ENCODE measurements at places on chromosomes 5 and 9.

- no peak for DNase-seq
Observed at GRCh38 chr5:14582797-14583137, 1.2 kb downstream of the OTULINL start.

DNA sequence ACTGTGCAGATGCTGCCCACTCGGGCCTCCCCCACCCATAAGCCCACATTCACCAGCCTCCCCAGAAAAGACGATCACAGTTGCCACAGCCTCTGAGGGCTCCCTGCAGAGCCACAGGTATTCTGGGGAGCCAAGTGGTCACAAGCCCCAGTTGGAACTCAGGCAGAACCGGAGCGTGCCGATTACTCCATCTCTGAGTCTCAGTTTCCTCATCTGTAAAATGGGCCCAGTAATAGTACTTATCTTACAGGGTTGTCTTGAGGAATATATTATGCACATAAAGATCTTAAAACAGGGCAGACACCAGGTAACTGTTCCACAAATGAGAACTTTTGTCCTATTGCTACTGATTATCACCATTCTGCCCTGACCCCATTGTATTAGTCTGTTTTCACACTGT is 57.7 kb upstream of the FUBP3 start:
- DNase-seq: no peak

DNA sequence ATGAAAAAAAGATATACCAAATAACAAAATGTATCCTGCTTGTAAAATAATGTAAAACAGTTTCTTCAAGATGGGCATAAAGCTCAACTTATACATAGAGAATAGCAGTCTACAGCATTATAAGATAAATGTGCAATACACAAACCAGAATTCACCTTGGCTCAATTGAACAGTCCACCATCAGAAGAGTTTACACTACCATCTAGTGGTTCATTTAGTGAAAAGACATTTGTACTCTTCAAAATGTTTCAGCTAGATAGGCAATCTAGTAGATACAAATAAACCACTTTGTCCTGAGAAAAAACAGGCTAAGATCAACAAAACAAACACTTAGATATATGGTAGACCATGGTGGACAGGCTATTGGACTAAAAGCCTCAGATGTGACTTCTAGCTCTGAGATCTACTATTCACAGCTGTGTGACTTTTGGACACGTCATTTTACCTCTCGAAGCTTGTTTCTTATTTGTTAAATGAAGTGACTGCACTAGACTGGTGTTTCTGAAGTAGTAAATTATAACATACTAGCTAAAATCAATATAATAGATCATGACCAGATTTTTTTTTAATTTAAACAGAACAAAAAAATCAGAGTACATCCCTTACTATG is 22.1 kb upstream of the TPD52L3 start:
- no peak for DNase-seq

DNA sequence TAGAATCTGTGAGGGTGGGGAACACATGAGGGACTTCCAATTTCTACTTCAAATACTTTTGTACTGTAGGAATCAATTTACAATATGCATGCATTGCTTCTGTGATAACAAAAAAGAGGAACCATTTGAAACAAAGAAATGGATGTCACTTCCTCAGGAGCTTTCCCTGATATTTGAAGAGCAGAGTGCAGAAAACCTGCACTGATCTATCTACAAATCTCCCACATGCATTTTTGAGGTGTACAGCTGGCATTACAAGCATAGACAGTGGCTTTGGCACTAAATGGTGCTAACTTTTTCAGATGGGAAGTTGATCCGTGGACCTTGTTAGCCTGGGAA is 27.7 kb downstream of the YIPF5 start:
- no peak for DNase-seq

DNA sequence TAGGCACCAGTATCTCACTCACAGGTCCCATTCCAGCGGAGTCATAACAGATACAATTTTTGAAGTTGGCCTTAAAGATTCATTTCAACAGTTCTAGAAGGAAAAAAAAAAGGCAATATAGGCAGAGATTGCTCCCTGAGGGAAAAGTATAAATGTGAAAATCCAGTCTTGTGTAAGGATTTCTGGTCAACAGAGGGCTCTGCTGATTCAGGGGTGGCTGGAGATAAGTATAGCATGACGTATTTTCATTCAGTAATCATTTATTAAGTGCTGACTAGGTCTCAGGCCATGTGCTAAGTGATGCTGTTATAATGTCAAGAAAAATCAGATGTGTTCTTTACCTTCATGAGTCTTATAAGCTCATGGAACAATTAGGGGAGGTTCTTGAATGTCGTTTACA is 377.3 kb upstream of the MEF2C start:
- no peak for DNase-seq

DNA sequence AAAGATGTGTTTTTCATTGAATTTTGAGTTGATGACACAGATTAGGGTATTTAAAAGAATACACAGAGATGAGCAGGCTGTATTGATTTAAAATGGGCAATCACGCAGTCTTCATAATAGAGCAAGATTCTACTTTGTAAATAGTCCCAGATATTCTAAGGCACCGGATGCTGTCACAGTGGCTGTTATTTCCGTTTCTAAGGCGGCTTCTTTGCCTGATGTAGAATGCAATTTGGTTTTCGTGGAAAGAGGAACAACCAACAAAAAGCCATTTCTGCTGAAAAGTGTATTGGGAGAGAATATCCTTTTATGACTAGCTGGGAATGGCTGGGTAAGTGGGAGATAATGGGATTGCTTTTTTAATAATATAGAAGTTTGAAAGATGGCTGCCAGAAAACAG is 17.5 kb downstream of the PRKACG start:
- DNase-seq: no peak

- no peak for DNase-seq
Observed at GRCh38 chr5:87411973-87412629, 629 bp downstream of the CCNH start.

GRCh38 chr9:33220681-33221567 is 19.0 kb upstream of the SPINK4 start:
- no peak for DNase-seq

DNA sequence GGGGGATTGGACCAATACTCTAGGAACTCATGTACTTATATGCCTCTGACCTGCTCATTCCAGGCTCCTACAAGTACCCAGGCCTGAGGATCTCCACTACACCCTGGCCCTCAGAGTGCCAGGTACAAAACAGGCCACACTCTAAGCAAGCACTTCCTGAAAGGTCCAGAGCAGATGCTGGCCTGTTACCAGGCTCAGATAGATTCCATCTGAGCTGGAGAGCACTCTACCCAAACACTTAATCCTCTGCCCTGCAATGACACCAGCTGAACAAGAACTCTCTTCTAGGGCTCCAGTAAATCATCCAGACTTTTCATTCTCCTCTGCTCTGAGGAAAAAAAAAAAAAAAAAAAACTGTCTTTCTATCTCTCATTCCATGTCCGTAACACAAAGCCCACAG is 2.9 kb downstream of the P4HA2 start:
- DNase-seq: no peak

DNA sequence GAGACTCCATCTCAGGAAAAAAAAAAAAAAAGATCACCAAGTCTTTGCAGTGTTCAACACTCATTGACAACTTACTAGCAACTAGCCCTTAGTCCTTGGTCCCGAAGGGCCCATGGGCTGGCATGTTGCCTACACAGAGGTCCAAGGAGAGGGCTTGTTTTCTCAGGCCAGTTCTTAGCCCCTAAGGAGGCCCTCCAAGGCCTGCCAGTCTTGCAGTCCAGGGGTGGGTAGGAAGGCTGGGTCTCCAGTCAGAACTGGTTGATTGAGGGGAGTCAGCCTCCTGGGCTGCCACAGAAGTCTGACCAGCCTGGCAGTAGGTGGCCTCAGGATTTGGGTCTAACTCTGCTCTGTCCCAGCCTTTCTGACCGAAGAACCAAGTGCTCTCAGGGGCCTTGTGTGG is 32.7 kb downstream of the IER5L start:
- no peak for DNase-seq
